ENCODE measurements at places on chromosomes 5 and 9.

DNA sequence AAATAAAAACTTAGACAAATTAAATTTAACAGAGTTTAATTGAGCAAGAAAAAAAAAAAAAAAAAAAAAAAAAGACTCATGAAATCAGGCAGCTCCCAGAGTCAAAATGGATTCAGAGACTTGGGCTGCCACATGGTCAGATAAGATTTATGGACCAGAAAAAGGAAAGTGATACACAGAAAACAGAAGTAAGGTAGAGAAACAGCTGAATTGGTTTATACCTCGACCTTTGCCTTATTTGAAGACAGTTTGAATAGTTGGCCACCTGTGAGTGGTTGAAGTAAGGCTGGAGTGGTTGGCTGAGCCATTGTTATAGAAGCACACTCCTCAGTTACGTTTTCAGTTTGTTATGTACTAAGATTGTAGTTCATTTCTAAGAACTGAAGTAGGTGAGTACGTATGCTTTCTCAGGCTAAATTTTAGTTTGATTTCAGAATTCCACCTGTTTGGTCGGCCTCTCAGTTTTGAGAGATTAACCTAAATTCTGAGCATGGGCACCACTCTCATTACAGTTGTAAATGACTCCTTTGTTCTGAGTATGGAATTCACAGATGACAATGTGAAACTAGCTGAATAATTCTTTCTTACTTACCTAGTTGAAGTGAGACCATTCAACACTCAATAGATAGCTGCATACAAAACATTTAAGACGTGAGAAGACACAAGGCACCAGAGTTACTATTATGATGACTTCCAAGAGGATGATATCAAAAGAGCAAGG lies 149.0 kb downstream of the AOPEP start:
- DNase-seq, result no peak

GRCh38 chr9:32552172-32552872 lies at the start of the genes SMIM27 and TOPORS:
SMIM27 (plus strand) TSS chr9:32552327; CDS start chr9:32552435, 108 bp downstream.
TOPORS (minus strand) TSS chr9:32552586; CDS start chr9:32552436, 150 bp downstream.
- DNase-seq, result peak; percentile 73

- no peak for DNase-seq
These were observed 12.3 kb downstream of the GFPT2 start for GRCh38 chr5:180340856-180341255.

- DNase-seq, result peak; percentile 93
These were observed at the start of gene CCNO for GRCh38 chr5:55232985-55233928. CCNO (minus strand) TSS chr5:55233608; CDS start chr5:55233523, 85 bp downstream.

DNA sequence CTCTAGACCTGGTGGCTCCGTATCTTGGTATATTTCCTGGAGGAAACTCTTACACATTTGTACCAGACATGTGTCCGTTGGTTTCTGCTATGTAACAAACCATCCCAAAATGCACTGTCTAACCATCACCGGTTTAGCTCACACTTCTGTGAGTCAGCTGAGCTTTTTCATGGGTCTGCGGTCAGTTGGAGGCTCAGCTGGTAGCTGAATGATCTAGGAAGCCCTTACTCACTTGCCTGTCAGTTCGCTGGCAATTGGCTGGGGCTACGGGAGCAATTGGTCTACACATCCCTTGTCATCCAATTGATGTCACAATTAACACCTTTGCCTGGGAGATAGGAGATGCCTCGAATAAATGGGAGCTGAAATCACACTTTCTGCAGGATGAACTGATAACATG lies 11.6 kb upstream of the WHRN start:
- no peak for DNase-seq

DNA sequence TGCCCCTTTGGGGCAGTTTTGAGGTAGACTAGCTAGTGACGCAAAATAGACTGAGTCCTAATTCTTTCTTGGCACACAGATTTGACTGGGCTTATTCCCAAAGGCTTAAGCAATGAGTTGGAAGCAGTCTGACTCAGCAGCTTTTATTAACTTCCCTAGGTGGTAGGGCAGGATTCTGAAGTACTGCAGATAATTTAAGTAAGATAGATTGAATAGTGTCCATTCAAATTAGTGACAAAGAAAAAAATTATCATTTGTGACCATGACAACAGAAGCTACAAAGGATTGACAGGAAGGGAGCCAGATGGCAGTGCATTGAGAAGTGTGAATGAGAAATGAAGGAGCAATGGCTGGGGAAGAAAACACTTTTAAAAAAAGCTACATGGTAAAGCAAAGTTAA lies 649.4 kb downstream of the CDH9 start:
- no peak for DNase-seq

- DNase-seq, result no peak
These were observed 37.3 kb upstream of the ZNF622 start for GRCh38 chr5:16502866-16503265.

- DNase-seq, result peak; percentile 62
These were observed 1.4 kb upstream of the ADAMTSL2 start for GRCh38 chr9:133532937-133533668.

DNA sequence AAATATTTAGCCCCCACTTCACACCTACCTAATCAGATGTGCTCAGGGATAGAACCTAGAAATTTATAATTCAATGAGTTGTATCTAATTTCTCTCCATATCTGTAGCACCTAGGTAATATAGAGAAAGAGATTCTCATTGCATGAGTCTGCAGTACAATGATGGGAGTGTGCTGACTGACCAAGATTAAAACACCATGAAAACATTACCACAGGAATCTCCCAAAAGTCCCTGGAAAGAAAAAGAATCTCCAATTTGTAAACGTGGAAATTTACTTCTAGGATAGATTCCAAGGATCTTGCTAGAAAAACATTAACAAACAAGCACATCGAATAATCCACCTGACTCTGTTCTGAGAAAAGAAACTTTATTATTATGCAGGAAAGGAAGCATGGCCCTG lies 45.0 kb upstream of the DMRTA1 start:
- DNase-seq, result no peak

- DNase-seq, result no peak
These were observed 61.3 kb downstream of the TTLL11 start for GRCh38 chr9:122031776-122032175.

- no peak for DNase-seq
These were observed 163.4 kb downstream of the FER start for GRCh38 chr5:108911055-108911454.

- no peak for DNase-seq
These were observed 3.7 kb downstream of the NR4A3 start for GRCh38 chr9:99825172-99826046.

DNA sequence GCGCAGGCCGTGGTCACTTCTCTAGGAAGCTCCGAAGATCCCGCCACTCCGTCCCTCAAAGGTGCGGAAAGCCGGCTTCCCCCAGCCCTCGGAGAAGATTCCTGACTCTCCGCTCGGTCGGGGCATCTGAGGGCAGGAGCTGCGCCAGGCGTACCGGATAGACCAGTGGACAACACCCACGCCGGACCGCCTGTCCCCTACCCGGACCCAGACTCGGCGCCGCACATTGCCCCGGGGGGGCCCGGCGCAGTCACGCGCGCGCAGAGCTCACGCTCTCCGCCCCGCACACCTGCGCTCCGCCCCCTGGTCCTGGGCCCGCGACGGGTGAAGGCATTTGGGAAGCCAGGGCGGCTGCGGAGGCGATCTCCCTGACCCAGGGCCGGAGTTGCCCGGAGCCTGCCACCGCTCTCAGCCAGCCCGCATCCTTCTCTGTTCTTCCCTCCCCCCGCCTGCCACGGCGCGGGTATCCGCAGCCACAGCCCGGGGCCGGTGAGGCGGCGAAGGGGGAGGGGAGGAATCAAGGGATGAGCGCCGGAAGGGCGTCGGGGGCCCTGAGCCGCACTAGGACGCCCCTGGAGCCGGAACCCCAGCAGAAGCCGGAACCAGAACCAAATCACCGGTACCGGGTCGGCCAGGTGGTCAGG lies 448 bp downstream of the RELL2 start:
- DNase-seq, result no peak

DNA sequence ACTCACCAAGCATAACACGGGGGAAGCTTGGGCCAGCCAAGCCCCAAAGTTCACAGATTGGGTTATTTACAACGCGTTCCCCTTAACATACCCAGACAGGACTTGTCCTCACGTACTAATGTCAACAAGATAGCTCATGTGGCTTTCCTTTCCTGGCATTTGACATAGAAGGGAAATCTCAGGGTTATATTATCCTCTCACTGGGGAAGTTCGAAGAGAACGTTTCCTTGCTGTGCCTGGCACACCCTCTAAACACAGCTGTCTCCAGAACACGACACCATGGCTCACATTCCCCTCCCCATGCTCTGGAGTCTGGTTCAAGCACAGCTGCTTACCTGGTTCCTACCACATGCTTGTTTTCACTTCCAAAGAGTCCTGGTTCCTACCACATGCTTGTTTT lies 46.8 kb upstream of the OTULINL start:
- peak; percentile 91 for DNase-seq

GRCh38 chr5:150058480-150059126 lies 27.8 kb downstream of the CSF1R start:
- DNase-seq, result no peak

- no peak for DNase-seq
These were observed 268.2 kb downstream of the TMEM167A start for GRCh38 chr5:82808960-82809359.

DNA sequence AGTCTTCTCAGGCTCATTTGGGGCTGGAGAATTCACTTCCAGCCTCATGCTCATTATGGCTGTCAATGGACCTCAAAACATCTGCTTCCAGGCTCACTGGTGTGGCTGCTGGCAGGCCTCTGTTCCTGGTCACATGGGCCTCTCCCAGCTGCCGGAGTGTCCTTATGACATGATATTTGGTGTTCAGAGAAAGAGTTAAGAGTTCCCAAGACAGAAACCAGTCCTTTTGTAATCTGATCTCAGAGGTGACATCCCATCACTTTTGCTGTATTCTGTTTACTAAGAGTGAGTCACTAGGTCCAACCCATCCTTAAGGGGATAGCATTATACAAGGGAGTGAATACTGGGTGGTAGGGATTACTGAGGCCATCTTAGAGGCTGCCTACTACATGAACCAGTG lies 104.6 kb downstream of the CACNA1B start:
- DNase-seq, result peak; percentile 15

DNA sequence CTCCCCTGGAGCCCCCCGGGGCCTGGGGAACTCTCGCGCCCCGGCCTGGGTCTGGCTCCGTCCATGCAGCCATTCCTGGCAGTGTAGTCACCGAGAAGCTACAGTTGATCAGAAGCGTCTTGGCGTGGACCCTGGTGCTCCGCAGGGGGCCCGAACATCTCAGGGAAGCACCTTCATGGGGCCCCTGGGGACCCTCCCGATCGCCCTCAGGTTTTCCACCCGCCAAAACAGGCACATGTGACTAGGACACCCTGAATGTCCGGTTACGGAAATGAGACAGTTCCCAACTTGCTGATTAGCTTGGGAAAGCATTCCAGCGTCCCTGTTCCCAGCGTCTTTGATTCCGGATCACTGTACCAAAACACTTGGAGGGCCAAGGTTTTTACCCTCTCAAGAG lies 472 bp downstream of the FBXO4 start:
- DNase-seq, result peak; percentile 2

DNA sequence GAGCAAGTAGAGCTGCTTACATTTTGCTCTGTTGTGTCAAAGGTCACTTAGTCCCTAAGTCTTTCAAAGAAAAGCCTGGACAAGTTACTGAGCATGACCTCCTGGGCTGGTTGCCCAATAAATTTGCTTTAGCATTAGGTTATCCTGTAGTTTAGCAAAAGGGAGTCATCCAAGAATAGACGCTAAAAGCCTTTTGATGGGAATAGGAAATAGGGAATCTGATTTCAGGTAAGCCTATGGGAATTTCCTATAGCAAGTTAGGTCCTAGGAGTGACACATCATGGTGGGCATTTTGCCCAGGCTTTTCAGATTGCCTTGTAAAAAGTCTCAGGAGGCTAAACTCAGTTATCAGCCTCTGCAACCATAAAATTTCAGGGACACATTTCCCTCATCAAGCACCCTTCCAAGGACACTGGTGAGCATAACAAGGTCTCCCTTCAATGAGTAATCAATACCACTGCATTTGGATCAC lies 67.6 kb upstream of the RANBP3L start:
- DNase-seq, result no peak

DNA sequence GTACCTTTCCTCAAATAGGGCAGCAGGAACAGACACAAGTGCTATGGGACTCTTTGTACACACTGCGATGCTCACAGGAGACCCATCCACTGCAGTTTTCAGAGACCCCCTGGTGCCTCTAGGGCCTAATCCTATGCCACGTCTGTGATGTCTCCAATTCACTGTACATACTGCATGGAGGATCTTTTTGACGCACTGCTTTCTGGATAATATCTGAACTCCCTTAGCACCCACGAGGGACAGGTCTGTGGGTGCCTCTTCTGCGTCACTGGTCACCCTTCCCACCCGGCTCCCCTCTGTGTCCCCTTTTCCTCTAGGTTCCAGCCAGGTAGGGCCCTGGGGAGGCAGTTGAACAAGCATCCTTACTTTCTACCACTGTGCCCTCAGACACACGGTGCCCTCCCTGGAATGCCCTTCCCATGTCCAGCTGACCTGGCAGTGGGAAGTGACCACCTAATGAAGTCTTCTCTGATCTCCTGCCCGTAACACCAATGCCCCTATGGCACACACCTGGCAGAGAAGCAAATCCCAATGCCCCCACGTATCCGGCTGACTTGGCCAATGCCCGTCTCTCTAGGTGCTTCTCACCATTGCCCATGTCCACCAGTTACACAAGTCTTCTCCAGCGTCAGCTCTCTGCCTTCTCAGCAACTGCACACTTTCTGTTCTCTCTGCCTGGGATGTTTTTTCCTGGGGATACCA lies 41.5 kb downstream of the FOXI1 start:
- no peak for DNase-seq

GRCh38 chr5:115072266-115073064 lies 97.2 kb downstream of the TRIM36 start:
- no peak for DNase-seq

GRCh38 chr9:105881021-105881420 lies 186.7 kb downstream of the TMEM38B start:
- no peak for DNase-seq

DNA sequence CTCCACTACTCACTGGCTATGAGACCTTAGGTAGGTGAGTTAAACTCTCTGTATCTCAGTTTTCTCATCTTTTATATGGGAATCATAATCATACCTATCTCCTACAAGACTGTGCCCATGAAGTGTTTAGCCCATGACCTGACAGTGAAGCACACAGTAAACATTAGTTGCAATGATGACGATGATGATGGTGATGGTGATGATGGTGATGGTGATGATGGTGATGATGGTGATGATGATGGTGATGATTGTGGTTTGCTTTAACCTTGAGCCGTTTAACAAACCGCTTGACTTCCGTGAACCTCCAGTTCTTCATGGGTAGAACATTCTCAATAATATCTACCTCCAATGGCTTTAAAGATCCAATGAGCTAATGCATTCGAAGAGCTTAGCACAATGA lies 220.2 kb upstream of the MVB12B start:
- DNase-seq, result no peak

DNA sequence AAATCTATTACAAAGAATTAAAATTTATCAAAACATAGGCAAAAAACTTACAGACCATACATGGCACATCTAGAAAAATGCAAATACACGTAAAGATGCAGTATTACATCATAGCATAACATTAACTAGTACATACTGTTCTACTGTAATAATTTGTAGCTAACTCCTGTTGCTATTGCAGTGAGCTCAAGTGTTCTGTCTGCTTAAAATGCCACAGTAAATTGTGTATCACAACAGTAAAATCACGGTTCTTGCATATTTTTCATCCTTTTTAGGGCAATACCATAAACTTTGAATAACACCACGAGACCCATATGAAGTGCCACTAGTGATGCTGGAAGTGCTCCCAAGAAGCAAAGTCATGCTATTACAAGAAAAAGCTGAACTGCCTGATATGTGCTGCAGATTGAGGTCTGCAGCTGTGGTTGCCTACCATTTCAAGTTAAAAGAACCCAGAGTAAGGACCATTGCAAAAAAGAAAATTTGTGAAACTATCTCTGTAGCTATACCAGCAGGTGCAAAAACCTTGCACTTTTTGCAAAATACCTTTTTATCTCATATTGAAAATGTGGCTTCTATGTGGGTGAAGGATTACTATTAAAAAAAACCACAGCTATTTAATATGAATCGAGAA lies 14.2 kb downstream of the HOMER1 start:
- DNase-seq, result no peak
